CD4-positive, CD25-positive, alpha-beta regulatory T cell (primary cell): ENCODE measurements at places on chromosomes 6 and 20.
A peak's percentile ranks its signal among the peaks of the same experiment; 100 is the strongest.

- H3K36me3 ChIP-seq: no peaks in the 10 kb centered on the region
- H3K4me3 ChIP-seq: no peak overlapping the region
- H3K4me1 ChIP-seq: no peaks in the 10 kb centered on the region
These were observed 139.0 kb downstream of the PHACTR3 start for GRCh38 chr20:59743308-59743707.

GRCh38 chr6:111551521-111552231 is 54.0 kb downstream of the TRAF3IP2 start:
- no peaks in the 10 kb centered on the region for H3K4me1 ChIP-seq
- H3K36me3 ChIP-seq: peaks cover 2% of the 10 kb centered on the region
- no peak overlapping the region for H3K4me3 ChIP-seq
- no peak for DNase-seq

DNA sequence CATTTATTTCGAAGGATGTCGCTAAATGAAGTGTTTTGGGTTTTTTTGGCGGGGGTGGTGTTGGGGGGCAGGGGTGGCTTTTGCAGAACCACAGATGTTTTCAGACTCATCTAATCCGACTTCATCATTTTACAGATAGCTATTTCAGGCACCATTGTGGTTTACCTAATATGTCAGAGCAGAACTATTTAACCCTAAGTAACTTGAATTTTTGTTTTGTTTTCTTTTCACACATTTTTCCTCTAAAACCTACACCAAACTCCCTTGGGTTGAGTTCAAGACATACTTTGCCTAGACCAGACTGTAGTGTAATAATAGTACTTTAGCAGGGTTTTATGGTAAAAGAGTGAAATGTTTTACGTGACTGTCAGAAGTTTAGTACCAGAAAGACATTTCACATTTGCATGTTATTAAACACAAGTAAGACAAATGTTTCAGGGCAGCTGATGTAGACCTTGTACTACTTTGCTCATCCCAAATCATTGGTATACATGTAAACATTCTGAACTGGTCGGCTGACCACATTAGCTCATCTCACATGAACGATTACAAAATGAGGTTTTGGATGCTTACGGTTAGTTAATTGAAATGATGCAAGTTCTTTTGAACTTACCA is 37.7 kb downstream of the MAP3K4 start:
- peaks cover 7% of the 10 kb centered on the region for H3K4me1 ChIP-seq
- no peaks in the 10 kb centered on the region for H3K27me3 ChIP-seq
- no peak for DNase-seq
- H3K4me3 ChIP-seq: no peak overlapping the region
- H3K36me3 ChIP-seq: no peaks in the 10 kb centered on the region
- no peak overlapping the region for H3K27ac ChIP-seq

- H3K27me3 ChIP-seq: no peaks in the 10 kb centered on the region
- DNase-seq: no peak
- no peak overlapping the region for H3K27ac ChIP-seq
- H3K4me1 ChIP-seq: no peaks in the 10 kb centered on the region
- H3K4me3 ChIP-seq: no peak overlapping the region
These were observed 50.5 kb downstream of the SCAND1 start for GRCh38 chr20:35903843-35904242.

GRCh38 chr20:63290677-63291472 is 2.1 kb upstream of the COL20A1 start:
- DNase-seq: peak; percentile 46
- H3K27me3 ChIP-seq: no peaks in the 10 kb centered on the region
- peaks cover 9% of the 10 kb centered on the region for H3K4me1 ChIP-seq
- H3K4me3 ChIP-seq: no peak overlapping the region

- no peak overlapping the region for H3K4me3 ChIP-seq
- no peak for DNase-seq
- no peak overlapping the region for H3K27ac ChIP-seq
These were observed 12.5 kb downstream of the ALDH8A1 start for GRCh38 chr6:134937426-134937825.

- H3K36me3 ChIP-seq: peaks cover 28% of the 10 kb centered on the region
- H3K4me1 ChIP-seq: peaks cover 54% of the 10 kb centered on the region
- no peak for DNase-seq
- H3K27me3 ChIP-seq: no peaks in the 10 kb centered on the region
- H3K4me3 ChIP-seq: peak overlapping the region; percentile 44
These were observed 954 bp downstream of the HSD17B8 start for GRCh38 chr6:33205191-33206026.

- no peaks in the 10 kb centered on the region for H3K27me3 ChIP-seq
- no peaks in the 10 kb centered on the region for H3K36me3 ChIP-seq
- no peak for DNase-seq
These were observed 406.1 kb upstream of the MARCKS start for GRCh38 chr6:113451049-113451448.

DNA sequence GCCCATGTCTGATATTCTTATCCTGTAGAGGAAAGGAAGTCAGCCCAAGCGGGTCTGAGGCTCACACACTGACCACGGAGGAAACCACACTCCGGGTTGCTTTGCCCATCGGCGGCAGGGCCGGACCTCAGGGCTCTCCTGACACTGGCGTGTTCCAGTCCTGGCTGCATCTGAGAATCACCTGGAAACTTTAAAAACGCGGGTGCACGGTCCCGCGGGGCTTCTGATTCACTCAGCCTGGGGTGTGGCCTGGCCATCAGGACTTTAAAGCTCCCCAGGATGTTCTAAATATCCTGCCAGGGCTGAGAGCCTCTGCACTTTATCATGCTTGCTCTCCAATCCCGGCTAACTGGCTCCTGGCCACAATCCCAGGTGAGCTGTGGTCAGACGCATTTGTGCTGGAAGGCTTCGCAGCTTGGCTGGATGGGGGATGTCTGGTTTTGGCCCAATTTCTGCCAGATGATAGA is 47.7 kb upstream of the DACT2 start:
- no peak overlapping the region for H3K27ac ChIP-seq
- H3K4me1 ChIP-seq: no peaks in the 10 kb centered on the region
- DNase-seq: no peak
- no peaks in the 10 kb centered on the region for H3K27me3 ChIP-seq

DNA sequence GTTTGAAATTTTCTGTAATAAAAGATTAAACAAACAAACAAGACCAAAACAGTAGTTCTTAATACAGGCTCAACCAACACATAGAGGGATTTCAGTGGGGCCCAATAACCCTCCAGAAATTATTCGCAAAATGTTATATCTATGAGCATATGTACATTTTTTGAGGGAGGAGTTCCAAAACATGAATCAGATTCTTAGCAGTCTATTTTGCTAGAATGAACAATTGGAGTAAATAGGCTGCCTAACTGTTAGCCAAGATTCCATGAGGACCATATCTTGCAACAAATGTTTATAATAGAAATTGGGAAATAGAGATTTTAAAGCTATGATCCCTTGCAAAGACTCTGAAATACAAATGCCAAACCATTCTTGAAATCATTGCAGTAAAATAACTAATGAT is 186.3 kb downstream of the AKAP7 start:
- no peaks in the 10 kb centered on the region for H3K36me3 ChIP-seq
- no peaks in the 10 kb centered on the region for H3K4me1 ChIP-seq
- no peak overlapping the region for H3K27ac ChIP-seq
- DNase-seq: no peak
- H3K4me3 ChIP-seq: no peak overlapping the region

GRCh38 chr6:31574106-31575061 is 981 bp upstream of the TNF start:
- peaks cover 96% of the 10 kb centered on the region for H3K4me1 ChIP-seq
- peak overlapping the region; percentile 99 for H3K4me3 ChIP-seq
- H3K27ac ChIP-seq: peak overlapping the region; percentile 95
- H3K36me3 ChIP-seq: peaks cover 10% of the 10 kb centered on the region

- no peak overlapping the region for H3K4me3 ChIP-seq
- no peaks in the 10 kb centered on the region for H3K27me3 ChIP-seq
- H3K4me1 ChIP-seq: no peaks in the 10 kb centered on the region
These were observed 40.3 kb upstream of the TBX18 start for GRCh38 chr6:84804720-84805119.

DNA sequence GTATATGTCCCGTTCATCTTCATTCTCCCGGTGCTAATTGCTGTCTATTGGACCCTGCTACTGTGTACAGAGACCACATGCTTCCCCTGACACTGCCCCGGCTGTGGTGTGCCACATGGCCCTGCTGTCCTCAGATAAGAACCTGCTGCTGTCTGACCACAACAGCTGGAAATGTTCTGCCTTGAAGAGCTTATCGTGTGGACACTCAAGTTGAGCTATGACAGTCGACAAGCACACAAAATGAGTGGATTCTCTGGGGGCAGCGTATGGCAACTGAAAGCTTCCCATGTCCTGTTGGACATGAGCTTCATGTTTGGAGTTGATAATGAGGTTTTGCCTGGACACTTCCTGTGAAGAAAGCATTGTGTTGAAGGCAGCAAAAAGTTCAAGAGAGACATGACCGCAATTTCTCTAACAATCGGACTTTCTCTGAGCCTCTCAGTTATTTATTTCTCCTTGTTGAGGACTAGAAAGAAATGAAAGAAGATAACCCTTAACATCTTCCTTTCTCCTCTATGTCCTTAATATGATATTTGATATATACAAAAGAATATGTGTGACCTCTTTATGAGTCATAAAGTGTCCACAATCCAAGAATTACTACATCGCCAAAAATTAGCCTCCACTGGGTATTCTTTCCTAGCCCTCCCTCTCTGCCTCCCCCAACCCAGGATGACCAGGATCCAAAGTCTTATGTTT is 187.1 kb upstream of the TCF21 start:
- no peak for DNase-seq
- H3K27ac ChIP-seq: no peak overlapping the region
- H3K4me3 ChIP-seq: no peak overlapping the region
- H3K4me1 ChIP-seq: no peaks in the 10 kb centered on the region

DNA sequence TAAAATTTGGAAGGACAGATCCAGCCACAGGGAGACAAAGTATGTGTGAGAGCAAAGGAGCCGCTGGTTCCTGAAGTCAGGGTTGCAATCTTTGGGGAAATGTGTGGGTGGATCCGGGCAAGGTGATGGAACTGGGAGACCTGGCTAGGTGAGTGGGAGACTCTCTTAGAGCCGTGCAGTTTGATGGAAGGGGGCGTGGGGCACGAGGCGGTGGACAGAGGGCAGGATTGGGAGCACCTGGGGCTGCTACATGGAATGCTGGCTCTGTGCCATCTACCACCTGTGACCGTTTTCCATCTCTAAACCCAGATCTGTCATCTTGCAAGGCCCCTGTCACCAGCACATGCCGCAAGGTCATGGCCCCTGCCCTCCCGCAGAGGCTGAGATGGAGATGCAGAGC is 268.4 kb downstream of the SMOC2 start:
- no peaks in the 10 kb centered on the region for H3K4me1 ChIP-seq
- H3K4me3 ChIP-seq: no peak overlapping the region
- H3K36me3 ChIP-seq: no peaks in the 10 kb centered on the region
- no peak for DNase-seq
